Suppressor macrophage (primary cell): ENCODE measurements at places on chromosomes 7 and 10.

- no peak for DNase-seq
Observed at GRCh38 chr7:64634406-64635062, 31.4 kb upstream of the ZNF107 start.

- peak; percentile 53 for DNase-seq
Observed at GRCh38 chr7:113774182-113774807, 144.5 kb downstream of the PPP1R3A start.

DNA sequence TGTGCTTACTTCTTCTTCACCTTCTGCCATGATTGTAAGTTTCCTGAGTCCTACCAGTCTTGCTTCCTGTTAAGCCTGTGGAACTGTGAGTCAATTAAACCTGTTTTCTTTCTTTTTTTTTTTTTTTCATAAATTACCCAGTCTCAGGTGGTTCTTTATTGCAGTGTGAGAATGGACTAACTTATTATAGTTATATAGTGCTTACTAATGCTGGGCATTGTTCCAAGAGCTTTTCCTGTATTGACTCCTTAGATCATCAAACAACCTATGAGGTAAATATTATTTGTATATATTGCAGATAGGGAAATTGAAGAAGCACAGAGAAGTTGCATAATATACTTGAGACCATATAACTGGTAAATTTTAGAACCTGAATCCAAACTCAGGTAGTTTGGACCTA lies 98.1 kb downstream of the MBL2 start:
- DNase-seq = no peak

- peak; percentile 24 for DNase-seq
Observed at GRCh38 chr10:89466599-89467035, 52.2 kb downstream of the IFIT5 start.

DNA sequence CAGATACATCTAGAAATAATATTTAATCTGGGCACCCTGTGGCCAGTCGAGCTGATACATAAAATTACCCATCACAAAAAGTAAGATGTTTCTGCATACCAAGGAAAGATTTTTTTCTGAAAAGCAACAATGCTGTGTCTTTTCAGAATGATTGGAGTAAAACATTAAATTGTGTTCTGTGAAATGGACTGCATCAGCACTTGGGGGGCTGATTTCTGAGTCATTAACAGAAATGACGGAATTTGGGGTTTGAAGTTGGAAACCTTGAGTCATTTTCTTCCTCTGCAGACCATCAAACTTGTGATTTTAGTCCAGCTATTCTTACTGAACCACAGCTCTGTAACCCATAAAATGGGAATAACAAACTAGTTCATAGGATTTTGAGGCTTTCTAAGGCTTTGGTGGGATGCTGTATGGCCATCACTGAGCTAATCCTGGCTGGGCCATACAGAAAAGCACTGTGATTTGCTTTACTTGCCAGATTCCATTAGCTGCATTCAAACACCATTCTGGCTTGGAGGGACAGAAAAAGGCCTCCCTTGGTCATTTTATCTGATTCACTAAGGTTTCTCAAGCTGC lies 739.4 kb upstream of the IGFBP3 start:
- DNase-seq = no peak

GRCh38 chr10:37754538-37755323 lies 102.7 kb downstream of the ZNF248 start:
- peak; percentile 18 for DNase-seq

GRCh38 chr10:126437635-126438406 lies 49.5 kb upstream of the ADAM12 start:
- no peak for DNase-seq
